CD4-positive, alpha-beta memory T cell (primary cell): ENCODE measurements at places on chromosomes 13 and 19. TPM values are rescaled to one million over a fixed set of nuclear protein-coding genes. Genes with fewer than 3 reads are reported as not detected.

The C1QTNF9B gene
- not detected for total RNA-seq

The MBD3L2 gene
- total RNA-seq: not detected

- no peak for DNase-seq
- H3K4me3 ChIP-seq: no peak overlapping the region
- no peaks in the 10 kb centered on the region for H3K36me3 ChIP-seq
Observed at GRCh38 chr13:79779761-79780160, 298.8 kb downstream of the NDFIP2 start.

GRCh38 chr19:5436106-5436947, 18.9 kb upstream of the ZNRF4 start:
- H3K36me3 ChIP-seq: no peaks in the 10 kb centered on the region
- H3K4me3 ChIP-seq: no peak overlapping the region
- DNase-seq: no peak
- H3K27ac ChIP-seq: no peak overlapping the region

DNA sequence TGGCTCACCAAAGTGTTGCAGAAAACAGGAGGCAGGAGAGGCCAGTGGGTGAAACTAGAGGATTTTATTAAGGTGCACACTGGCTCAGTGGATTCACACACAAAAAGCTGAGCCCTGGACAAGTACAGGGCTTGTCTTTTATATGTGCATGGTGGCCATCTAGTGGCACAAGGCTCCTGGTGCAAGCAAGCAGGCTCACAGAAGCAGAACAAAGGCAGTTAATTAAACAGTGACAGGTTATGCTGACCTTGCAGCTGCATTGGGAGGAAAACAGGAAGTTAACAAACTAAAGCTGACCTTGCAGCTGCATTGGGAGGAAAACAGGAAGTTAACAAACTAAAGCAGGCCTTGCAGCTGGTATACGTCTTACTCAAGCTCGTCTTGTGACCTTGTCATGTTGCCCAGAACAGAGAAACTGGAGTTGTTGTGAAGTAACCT, 65.3 kb upstream of the ZNF681 start:
- no peaks in the 10 kb centered on the region for H3K36me3 ChIP-seq
- no peak for DNase-seq
- H3K27ac ChIP-seq: no peak overlapping the region
- no peaks in the 10 kb centered on the region for H3K27me3 ChIP-seq
- no peaks in the 10 kb centered on the region for H3K4me1 ChIP-seq

DNA sequence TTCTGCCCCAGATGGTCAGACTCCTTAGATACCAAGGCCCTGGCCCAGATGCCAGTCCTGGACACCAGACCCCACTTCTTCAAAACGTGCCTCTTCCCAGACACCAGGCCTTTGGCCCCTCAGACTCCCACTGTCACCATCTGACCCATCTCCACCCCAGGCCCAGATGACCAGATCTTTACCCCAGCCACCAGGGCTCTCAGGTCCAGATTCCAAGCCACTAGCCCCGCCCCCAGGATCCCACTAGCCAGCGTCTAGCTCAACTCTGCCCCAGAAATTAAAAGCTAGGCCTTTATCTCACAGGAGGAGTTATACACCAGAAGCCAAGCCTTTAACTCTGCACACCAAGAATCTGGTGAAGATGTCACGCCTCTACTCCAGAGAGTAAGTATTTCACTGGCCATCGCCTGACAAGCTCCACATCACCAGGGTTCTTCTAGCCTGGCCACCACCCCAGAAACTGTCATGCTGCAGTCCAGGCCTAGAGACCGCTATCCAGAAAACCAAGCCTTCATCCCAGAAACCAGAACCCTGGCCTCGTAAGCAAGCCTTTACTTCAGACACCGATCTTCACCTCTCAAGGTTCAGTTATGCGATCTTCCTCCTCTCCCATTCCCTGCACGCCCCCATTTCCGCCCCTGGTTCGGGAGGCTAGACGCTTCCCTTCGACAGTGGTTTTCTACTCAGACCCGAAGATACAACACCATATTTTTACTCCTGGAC, 595 bp downstream of the XAB2 start:
- DNase-seq: no peak
- H3K36me3 ChIP-seq: peaks cover 26% of the 10 kb centered on the region
- peaks cover 31% of the 10 kb centered on the region for H3K4me1 ChIP-seq
- H3K4me3 ChIP-seq: peak overlapping the region; percentile 81
- H3K27me3 ChIP-seq: no peaks in the 10 kb centered on the region

The ZNF154 gene
- 7.2 TPM for total RNA-seq

DNA sequence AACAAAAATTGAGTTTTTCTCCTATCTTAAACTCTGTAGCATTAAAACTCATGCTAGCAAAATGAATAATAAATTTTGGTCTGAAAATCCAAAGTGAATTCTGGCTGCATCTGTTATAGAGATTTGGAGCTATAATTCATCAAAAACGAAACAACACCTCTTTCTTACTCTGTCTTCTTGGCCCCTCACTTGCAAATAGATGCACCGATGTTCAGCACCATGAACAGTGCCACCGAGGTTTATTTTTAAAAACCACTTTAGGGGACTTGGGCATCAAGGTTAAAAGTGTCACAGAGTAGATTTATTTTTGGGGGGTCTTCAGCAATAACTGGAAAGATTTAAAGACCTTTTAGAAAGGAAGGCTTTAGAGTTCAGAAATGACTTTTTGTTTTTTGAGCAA, 26.1 kb upstream of the EID2 start:
- H3K4me1 ChIP-seq: no peaks in the 10 kb centered on the region
- no peaks in the 10 kb centered on the region for H3K27me3 ChIP-seq
- no peak for DNase-seq
- H3K27ac ChIP-seq: no peak overlapping the region
- H3K4me3 ChIP-seq: no peak overlapping the region

The TMPRSS9 gene
- total RNA-seq: not detected

DNA sequence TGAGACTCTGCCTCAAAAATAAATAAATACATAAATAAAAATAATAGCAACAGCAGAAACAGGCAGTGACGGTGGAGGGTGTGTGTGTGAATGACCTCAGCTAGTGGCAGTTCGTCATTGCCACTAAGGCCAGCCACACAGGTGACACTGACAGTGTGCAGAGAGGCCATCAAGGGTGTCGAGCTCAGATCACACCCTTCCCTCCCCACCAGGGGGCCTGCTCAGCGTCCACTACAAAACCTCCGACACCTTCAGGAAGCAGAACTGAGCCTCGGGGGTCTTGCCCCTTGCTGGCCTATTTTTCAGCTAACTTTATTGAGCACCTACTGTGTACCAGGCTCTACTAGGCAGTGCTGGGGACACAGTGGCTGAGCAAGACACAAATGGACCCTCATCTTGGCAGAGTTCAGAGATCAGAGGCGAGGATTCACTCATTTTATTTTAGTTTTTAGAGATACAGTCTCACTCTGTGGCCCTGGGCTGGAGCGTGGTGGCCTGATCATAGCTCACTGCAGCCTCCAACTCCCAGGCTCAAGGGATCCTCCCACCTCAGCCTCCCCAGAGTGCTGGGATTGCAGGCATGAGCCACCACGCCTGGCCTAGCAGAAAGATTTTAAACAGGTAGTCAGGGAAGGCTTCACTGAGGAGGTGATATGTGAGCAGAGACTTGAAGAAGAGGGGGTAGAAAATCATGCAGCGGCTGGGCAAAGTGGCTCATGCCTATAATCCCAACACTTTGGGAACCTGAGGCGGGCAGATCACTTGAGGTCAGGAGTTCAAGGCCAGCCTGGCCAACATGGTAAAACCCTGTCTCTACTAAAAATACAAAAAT, 30.3 kb upstream of the SEMA6B start:
- peaks cover 11% of the 10 kb centered on the region for H3K27me3 ChIP-seq
- H3K36me3 ChIP-seq: no peaks in the 10 kb centered on the region
- H3K4me1 ChIP-seq: peaks cover 2% of the 10 kb centered on the region
- no peak overlapping the region for H3K27ac ChIP-seq

The R3HDM4 gene
- total RNA-seq: 160 TPM

- H3K4me3 ChIP-seq: no peak overlapping the region
- no peak overlapping the region for H3K27ac ChIP-seq
- H3K4me1 ChIP-seq: no peaks in the 10 kb centered on the region
- H3K36me3 ChIP-seq: no peaks in the 10 kb centered on the region
Observed at GRCh38 chr19:35076657-35077056, 35.1 kb downstream of the HPN start.

DNA sequence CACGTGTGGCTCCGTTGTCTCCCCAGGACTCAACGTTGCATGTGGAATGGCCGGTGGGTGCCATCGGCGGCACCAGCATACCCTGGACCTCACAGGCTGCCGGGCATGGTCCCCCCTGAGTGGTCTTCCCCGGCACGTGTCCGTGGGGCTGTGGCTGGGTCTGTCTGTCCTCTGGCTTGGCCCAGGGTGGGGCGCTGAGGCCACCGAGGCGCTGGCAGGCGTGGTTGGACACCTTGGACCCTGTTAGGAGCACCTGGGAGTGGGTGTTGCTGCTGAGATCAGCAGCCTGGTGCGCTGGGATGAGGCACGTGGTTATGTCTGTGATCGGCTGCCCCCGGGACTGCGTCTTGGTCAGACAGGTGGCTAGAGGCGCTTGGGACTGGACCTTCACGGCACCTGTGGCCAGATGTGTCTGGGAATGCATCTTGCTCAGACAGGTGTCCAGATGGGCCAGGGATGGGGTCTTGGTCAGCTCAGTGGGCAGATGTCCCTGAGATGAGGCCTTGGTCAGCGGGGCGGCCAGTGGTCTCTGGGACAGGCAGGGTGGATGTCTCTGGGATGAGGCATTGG, 9.2 kb downstream of the IQCN start:
- no peak overlapping the region for H3K27ac ChIP-seq
- peaks cover 18% of the 10 kb centered on the region for H3K36me3 ChIP-seq
- H3K4me3 ChIP-seq: no peak overlapping the region
- peaks cover 13% of the 10 kb centered on the region for H3K4me1 ChIP-seq

DNA sequence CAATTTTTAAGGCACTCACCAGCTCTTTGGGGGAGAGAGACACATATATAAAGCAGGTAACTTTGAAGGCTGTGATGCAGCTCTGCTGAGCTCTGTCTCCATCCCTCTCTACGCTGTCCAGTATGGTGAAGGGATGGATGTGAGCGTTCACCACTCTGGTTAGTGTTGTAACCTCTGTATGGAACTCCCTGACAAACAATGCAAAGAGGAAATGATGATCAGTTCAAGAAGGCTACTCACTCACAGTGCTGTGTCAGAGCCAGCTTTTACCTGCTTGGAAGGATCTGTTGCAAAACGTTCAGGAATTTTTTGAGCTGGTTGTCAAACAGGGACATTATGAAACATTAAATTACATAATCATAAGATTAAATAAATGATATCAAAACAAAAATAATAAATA, 90.8 kb upstream of the SLC10A2 start:
- H3K36me3 ChIP-seq: no peaks in the 10 kb centered on the region
- H3K4me3 ChIP-seq: no peak overlapping the region
- H3K4me1 ChIP-seq: no peaks in the 10 kb centered on the region

DNA sequence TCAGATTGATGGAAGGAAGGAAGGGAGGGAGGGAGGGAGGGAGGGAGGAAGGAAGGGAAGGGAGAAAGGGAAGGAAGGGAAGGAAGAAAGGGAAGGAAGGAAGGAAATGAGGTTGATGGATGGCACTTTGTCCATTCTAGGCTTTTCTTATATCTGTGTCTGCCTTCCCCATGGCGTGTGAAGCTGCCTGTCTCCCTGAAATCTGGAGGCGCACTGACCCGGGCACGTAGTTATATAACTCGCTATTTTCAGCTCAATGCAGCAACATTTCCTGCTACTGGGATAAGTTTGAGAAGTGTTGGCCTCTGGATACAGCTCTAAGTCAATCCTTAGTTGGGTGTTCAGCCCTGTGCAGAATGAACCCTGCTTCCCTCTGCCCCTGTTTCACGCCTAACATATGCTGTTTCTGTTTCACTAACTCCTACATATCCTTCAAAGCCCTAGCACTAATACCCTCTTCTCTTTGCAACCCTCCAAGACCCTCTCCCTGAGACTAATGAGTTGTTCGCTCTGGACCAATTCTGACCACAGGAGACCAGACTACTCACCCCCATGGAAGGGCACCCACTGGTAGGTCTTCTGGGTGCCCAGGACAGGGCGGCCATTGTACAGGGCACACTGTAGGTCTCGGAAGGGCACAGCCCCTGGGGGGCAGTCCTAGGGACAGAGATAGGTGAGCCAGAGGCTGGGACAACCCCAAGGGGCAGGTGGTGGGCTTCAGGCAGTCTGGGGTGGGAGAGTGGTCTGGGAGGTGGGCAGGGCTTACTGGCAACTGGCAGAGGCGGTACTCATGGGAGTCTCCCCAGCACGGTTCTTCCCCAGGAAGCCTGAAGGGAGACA, 3.0 kb downstream of the ADAMTSL5 start:
- no peaks in the 10 kb centered on the region for H3K36me3 ChIP-seq
- no peak overlapping the region for H3K27ac ChIP-seq
- H3K4me1 ChIP-seq: peaks cover 24% of the 10 kb centered on the region
- H3K4me3 ChIP-seq: no peak overlapping the region
- no peak for DNase-seq
- H3K27me3 ChIP-seq: no peaks in the 10 kb centered on the region

The ICAM5 gene
- total RNA-seq: 0.36 TPM

The LGALS7B gene
- total RNA-seq: not detected

DNA sequence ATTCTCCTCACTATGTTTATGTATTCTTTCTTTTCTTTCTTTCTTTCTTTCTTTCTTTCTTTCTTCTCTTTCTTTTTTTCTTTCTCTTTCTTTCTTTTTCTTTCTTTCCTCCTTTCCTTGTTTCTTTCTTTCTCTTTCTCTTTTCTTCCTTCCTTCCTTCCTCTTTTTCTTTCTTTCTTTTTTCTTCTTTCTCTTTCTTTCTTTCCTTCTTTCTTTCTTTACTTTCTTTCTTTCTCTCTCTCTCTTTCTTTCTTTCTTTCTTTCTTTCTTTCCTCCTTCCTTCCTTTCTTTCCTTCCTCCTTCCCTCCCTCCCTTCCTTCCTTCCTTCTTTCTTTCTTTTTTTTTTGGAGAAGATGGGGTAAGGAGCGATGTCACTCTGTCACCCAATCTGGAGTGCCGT, 1405.5 kb downstream of the SLITRK5 start:
- H3K36me3 ChIP-seq: no peaks in the 10 kb centered on the region
- H3K4me1 ChIP-seq: no peaks in the 10 kb centered on the region
- H3K27ac ChIP-seq: no peak overlapping the region

- no peaks in the 10 kb centered on the region for H3K27me3 ChIP-seq
- no peak overlapping the region for H3K27ac ChIP-seq
- no peak overlapping the region for H3K4me3 ChIP-seq
- no peaks in the 10 kb centered on the region for H3K4me1 ChIP-seq
Observed at GRCh38 chr19:14052470-14052869, 9.4 kb downstream of the PALM3 start.

GRCh38 chr19:49923055-49924003, 5.7 kb upstream of the ATF5 start:
- peaks cover 33% of the 10 kb centered on the region for H3K4me1 ChIP-seq
- peaks cover 41% of the 10 kb centered on the region for H3K36me3 ChIP-seq
- no peak overlapping the region for H3K4me3 ChIP-seq
- DNase-seq: no peak
- H3K27ac ChIP-seq: no peak overlapping the region

The DACT3 gene
- total RNA-seq: not detected
